ENCODE measurements at places on chromosomes 6 and 20.

DNA sequence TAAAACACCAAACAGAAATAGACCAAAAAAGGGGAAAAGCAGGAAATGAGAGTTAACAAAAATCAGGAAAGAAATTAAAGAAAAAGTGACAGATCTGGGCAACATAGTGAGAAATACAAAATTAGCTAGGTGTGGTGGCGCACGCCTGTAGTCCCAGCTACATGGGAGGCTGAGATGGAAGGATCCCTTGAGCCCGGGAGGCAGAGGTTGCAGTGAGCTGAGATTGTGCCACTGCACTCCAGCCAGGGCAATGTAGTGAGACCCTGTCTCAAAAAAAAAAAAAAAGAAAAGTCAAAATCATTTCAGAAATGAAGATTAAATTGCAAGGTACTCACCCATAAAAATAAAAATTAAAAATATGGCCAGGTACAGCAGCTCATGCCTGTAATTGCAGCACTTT, 13.0 kb upstream of the GRM4 start:
- DNase-seq = no peak

DNA sequence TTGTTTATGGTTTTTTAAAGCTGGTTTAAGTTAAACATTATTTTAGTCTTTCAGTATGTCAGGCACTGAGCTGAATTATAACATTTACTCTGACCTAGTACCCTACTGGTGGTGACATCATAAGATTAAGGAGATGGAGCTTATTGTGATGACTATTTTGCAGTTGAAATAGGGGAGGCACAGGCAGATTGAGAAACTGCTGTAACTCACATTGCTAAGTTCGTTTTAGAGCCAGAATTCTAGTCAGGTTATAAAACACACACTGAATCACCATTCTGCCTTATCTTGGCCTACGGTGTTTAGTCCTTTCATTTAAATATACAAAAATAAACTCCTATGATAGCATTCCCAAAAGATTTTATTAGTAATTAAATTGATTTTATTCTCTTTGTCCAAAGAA, 584.1 kb downstream of the TFAP2A start:
- DNase-seq = no peak

DNA sequence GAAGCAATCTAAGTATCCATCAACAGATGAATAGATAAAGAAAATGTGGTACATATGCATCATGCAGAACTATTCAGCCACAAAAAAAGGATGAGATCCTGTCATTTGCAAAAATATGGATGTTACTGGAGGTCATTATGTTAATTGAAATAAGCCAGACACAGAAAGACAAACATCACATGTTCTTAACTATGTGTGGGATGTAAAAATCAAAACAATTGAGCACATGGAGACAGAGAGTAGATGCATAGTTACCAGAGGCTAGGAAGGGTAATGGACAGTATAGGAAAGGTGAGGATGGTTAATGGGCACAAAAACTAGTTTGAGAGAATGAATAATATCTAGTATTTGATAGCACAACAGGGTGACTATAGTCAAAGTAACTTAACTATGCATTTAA, 26.3 kb downstream of the GGTLC1 start:
- no peak for DNase-seq

DNA sequence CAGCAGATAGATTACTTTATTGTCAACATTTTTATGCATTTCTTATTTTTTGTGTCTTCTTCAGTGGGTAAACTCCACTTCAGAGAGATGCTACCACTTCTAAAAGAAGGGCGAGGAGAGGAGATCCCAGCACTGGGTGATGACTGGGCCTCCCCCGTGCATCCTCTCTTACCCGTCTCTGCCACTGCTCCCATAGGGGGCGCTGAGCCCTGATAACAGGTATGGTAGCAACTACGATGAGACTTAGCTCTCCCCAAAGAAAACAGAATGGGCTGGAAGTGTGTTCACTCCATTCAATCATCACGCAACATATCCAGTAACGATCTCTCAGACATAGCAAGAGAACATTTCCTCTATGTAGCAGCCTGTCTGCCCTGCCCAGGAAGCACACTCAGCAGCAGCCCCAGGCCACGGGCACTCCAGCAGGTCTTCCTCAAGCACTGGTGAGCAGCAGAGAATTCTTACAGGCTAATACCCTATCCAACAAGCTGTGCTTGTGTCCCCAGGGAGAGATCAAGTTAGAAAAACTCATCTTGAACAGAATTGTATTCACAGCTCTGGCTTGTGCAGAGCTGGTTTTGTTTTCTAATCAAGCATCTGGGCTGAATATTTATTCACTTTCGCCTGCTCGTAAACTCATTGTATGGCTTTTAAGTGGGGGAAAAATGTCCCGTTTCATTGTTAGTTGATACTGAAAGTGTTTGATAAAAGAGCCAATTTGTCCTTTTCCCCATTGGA, 533.1 kb upstream of the CDH4 start:
- no peak for DNase-seq
